ENCODE measurements at places on chromosomes 4 and X.

- no peak for DNase-seq
Observed at GRCh38 chr4:111977419-111977965, 167.8 kb upstream of the FAM241A start.

DNA sequence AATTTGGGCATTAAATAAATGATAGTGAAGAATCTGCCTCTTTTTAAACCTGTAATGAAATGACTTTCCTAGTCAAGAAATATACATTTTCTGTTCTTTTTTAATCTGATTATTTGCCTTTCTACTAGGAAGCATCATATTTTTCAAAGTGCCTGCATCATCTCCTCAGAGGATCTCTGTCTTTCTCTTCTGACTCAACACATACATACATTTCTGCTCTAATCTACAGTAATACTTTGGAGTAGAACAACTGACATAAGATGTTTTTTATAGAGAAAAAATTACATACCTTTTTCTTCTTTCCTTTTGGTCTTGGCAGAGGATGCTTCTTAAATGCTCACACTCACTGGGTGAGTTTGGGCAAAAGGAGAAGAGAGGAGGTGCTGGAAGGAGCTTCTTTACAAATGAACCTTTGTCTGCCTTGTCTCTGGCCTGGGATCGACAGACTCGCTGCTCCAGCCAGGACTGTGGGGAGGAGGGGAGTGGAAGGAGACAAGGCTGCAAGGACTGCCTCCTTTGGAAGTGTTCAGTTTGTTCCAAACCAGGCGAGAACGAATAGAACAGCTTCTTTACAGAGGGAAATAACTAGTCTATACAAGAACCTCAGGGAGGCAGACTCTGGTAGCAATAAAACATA lies at the start of gene SCRG1:
Gene SCRG1 (minus strand): TSS at position 338 of the 637 bp plus-strand sequence. CDS start 7,702 bp downstream, outside the sequence.
- no peak for DNase-seq

DNA sequence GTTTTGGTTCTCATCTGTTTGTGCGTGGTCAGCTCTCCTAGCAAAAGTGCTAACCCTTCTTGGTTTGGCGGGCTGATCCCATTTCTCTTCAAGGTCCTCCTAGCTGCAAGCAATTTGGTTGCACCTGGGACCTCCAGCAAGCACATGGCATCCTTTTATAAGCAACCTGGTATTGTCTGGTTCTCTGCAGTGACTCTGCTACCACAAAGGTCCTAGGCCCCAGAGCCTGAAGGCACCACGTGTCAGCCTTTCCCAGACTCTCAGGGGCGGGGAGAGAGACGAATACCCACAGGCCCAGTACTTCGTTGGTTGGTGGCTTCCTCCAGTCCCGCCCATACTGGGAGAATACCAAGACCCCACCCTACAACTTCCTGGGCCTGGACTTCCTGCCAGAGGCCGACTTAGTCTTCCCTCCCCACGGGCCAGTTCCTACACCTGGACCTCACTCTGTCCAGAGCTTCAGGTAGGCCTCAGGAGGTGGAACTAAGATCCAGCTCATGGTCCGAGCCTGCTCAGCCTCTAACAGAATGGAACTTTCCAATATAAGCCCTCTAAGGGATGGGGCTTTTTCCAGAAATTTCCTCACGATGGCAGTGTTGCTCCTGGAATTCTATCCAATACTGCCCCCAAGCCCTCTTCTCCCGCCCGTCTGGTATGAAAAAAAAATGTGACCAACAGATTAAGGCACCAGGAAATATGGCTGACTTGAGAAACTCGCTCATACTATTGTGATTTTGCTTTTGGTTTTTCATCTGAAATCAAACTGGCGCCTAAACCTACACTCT lies 192.5 kb upstream of the STK26 start:
- DNase-seq: peak; percentile 92

GRCh38 chrX:108299101-108299591 lies 139.1 kb downstream of the COL4A6 start:
- DNase-seq: no peak
